Osteoblast (primary cell): ENCODE measurements at places on chromosomes 5 and 9. TPM values are rescaled to one million over a fixed set of nuclear protein-coding genes. Genes with fewer than 3 reads are reported as not detected.

DNA sequence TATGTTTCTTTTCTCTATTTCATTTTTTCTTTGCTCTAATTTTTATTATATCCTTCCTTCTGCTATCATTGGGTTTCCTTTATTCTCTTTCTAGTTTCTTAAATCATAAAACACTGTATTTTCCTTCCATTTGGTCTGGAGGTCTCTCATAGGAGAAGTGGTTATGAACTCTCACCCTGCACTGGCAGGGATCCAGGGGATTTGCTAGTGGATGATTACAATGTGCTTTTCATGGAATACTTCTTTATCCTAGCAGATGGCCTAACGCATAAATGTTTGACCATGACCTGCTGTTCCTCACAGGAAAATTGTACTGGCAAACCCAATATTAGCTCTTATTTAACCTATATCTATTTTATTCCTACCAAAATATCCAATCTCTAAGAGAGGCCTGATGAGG, 31.5 kb upstream of the SGCD start:
- no peak for DNase-seq

- no peak for DNase-seq
Observed at GRCh38 chr9:128057724-128058409, 9.3 kb downstream of the NAIF1 start.

DNA sequence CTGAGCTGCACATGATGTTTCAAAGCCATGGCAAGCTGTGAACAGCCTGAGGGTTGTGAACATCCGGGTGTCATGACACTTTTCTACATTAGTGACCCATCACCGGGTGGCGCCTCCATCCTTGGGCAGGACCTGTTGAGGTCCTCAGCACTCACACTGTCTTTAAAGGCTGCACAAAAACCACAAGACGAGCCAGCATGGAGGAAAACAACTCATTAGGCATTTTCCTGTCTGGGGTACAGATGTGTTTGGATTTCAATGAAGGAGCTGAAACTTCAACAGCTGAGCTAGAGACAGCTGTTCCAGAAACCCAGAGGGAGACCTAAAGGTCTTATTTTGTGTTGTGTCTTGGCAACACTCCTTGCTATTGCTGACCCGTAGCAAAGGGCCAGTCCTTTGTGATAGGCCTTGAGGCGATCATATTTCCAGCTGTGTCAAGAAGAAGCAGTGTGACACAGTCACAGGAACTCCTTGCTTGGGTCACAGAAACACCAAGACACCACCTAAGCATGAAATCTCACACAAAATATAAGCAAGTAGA, 151.8 kb upstream of the VLDLR start:
- no peak for DNase-seq

DNA sequence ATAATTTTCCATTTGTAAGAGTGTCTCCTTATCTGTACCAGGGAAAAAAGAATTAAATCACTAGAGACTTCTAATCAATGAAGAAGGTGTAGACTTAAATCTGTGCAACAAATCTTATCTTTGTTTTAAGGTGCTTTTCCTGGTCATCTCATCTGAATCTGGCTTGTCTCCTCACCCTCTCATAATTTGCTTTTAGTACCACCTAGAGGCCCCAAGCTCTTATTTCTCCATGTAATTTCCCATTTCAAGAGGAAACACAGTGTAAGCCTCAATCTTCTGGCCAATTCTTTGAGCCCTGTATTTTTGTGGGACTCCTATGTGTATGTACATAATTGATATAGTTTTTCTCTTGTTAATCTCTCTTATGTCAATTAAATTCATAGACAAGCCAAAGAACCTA, 1975.3 kb upstream of the CDH6 start:
- no peak for DNase-seq

Gene ERCC6L2
- total RNA-seq: 77.5 and 77.8 TPM in 2 replicates
